Left kidney (tissue), 8 donors: ENCODE measurements at places on chromosomes 2 and 18.
A peak's percentile ranks its signal among the peaks of the same experiment; 100 is the strongest.

DNA sequence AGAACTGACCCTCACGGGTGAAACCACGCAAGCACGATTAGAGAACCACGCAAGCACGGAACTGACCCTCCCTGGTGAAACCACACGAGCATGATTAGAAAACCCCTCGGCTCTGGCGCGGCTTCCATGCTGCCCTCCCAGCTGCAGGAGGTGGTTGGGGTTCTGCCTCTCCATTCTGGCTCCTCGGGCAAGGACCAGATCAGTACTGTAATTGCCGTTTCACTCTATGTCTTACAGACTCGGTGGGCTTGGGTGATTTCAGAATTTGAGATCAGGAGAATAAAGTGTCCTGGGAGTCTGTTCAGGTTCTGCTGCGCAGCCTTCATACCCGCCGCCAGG, 58.3 kb upstream of the KCNG2 start:
- DNase-seq: no peak

GRCh38 chr2:71466301-71467179, 13.2 kb downstream of the DYSF start:
- no peak for DNase-seq

DNA sequence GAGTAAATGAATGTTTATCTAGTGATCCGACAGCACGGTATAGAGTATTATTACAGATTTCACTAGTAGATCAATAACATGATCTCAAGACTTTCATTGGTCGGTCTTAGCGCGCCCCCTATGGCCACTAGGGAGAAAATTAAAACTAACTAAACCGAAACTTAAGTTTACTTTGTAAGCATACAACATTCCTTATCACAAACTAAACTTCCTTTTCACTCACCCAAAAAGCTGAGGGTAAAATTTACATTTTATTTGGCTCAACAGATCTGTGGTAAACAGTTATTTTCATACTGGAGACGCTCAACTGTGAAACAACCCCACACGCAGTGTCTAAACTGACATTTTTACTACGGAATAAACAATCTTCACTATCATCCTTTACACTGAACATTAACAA, 215.6 kb upstream of the MAP2 start:
- peak; percentile 10 for DNase-seq

DNA sequence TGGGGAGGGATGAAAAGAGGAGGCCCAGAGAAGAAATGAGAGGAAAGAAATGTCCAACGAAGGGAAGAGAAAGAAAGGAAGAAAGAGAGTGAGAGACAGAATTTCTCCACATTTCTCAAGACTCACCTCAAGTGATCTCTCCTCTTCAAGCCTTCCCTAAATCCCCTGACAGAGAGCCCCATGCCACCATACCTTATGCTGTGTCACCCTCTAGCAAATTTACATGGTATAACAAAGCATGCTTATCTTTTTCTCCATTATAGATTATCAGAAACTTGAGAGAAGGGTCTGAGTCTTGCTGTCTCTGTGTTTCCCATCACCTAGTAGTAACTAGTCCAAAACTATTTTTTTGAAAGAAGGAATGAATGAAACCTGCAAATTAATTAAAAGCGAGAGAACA, 1208.4 kb downstream of the DPP10 start:
- no peak for DNase-seq

DNA sequence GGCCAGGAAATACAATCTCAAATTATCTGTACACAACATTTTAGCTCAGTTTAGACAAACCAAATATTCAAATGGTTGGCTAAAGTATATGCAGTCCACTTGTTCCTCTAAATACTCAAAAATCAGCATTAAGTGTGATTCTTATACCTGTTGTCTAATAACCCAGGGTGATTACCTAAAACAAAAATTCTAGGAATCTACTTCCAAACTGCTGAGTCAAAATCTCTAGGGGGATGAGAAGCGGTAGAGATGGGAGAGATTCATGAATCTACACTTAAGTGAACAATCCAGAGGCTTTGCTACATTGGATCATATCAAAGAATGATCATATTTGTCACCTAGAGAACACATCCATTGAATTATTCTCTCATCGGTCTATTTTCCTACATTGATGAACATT, 420.9 kb upstream of the PKDCC start:
- no peak for DNase-seq
